ENCODE measurements at places on chromosomes 11 and 22.

DNA sequence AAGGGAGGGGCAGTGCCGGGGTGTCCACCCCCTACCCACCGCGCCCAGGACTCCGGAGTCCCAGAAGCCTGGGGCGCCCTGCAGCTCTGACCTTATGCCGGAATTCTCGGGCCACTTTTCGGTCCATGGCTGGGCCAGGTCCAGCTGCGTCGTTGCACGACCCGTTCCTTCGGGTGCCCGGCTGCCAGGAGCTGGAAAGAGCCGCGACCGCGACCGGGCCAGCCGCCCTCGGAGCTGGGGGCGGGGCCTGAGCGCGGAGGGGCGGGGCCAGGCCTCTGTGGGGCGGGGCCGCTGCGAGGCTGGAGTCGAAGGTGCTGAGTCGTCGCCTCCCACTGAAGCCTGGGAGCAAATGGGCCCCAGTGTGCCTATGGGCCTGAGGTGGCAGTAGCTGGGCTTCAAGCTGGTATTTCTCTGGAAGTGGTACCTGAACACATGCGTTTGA, at the start of gene USH1C:
USH1C (minus strand) TSS at position 236 of the 442 bp plus-strand sequence; CDS start at position 127, 109 bp downstream.
- no peak for DNase-seq

- no peak for DNase-seq
Observed at GRCh38 chr11:130452940-130453339, 4.5 kb downstream of the ADAMTS15 start.

DNA sequence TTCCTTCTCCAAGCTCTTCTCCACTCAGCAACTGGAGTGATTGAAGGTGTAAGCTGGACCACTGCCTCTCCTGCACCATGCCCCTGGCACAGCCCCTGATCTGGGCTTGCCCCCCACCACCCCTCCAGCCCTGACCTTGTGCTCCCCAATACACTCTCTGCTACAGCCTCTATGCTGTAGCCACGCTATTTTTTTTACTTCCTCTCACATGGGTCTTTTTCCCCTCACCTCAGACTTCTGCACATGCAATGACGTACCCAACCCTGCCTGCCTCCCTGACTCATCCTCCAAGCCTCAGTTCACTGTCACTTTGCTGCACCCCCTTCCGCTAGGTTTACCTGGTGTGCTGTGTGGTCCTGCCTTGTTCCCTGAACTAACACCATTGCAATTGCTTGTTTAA, 9.0 kb downstream of the CSNK2A3 start:
- no peak for DNase-seq

DNA sequence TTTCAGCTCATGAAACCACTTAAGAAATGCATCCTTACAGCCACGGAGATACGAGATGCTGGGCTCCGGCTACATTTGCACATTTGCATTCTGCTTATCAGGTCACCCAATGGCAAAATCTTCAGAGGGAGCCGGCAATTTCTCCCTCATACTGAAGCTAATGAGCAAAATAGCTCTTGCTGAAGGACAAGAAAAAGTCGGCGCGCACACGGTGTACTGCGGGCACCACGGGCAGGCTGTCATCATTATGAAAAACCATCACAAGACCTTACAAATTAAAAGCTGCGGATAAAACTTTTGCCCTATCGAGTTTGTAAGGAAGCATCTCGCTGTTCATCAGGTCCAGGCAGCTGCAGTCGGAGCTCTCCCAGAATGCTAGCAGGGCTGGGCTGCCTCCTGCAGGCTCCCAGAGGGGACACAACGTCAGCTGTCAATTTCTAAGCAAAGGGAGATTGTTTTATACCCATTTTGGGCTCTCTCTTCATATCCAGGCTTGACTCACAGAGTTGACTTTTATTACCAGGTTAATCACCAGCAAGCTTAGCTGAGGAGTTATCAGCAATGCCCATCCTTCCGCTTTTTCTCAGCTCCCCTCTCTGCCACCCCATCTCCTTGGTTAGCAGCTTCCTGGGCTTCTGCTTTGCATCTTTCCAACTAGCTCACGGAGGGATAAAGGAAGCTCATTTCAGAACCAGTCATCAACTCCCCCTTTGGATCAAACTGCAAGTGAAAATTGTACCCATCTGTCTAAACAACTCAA, 375.1 kb downstream of the OPCML start:
- DNase-seq, result no peak

DNA sequence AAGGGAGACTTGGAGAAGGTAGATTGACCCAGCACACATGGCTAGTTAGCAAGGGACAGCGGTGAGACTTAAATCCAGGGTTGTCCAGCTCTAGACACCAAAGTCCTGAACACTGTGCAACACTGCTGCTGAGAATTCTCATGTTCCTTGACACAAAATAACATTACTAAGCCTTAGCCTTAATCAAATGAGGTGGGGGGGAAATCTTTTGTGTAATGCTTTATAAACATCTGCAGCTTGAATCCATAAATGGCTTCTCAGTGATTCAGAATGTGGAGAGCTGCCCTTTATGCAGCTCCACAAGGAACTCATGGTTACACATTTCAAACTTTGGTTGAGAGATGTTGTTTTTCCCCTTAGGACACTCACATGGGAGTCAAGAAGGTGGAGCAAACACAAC, 80.0 kb downstream of the CD44 start:
- DNase-seq, result no peak

GRCh38 chr11:30526558-30526957, 59.6 kb downstream of the MPPED2 start:
- DNase-seq, result no peak

- no peak for DNase-seq
Observed at GRCh38 chr11:63920126-63920938, 3.4 kb upstream of the RCOR2 start.

DNA sequence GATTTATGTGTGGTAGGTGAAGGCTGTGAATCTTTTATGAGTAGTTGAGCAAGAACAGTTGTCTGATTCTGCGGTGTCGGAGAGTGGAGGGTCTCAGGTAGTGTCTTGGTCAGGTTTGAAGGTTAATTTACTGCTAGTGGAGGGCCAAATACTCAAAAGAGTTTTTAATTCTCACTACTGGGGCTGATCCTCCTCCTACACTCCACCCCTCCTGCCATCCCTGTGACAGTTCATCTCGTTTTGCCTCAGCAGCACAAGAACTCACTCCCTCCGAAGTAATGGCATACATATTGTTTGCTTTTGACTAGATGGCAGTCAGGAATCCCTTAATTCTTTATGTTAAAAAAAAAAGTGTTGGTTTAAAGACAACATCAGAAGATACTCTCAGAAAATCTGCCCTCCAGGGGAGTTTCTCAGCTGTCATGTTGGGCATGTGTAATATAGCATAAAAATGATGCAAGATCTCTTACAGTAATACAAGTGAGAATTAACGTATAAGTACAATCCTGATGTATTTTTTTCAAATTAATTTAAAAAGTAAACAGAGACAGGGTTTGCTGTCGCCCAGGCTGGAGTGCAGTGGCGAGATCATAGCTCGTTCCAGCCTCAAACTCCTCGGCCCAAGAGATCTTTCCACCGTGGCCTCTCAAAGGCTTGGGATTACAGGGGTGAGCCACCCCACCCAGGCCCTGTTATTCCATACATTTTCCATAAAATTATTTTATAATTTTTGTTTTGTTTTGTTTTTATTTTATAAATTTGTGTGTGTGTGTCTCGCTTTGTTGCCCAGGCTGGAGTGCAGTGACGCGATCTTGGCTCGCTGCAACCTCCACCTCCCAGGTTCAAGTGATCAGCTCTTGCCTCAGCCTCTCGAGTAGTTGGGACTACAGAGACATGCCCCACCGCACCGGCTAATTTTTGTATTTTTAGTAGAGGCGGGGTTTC, 1.3 kb downstream of the FAR1 start:
- no peak for DNase-seq

GRCh38 chr22:25120761-25121212, 78.9 kb upstream of the CRYBB3 start:
- no peak for DNase-seq

- DNase-seq, result no peak
Observed at GRCh38 chr11:62823677-62824076, 8.2 kb downstream of the STX5 start.

- DNase-seq, result no peak
Observed at GRCh38 chr11:64409707-64410403, 50.9 kb downstream of the RPS6KA4 start.

- DNase-seq, result no peak
Observed at GRCh38 chr22:18113680-18114394, 3.2 kb downstream of the TUBA8 start.

GRCh38 chr11:81345609-81346008, 1388.1 kb downstream of the FAM181B start:
- DNase-seq, result no peak

- no peak for DNase-seq
Observed at GRCh38 chr11:64656862-64657261, 65.8 kb downstream of the SLC22A12 start.

All from neuronal stem cell (in vitro differentiated cells).